ENCODE measurements at places on chromosomes 3 and 15. TPM values are rescaled to one million over a fixed set of nuclear protein-coding genes. Genes with fewer than 3 reads are reported as not detected.

GOLGA8A gene
- 33.0 TPM for total RNA-seq

NTRK3 gene
- 23.6 TPM for total RNA-seq

- H3K36me3 ChIP-seq = no peaks in the 10 kb centered on the region
- H3K4me1 ChIP-seq = no peaks in the 10 kb centered on the region
- no peak overlapping the region for H3K27ac ChIP-seq
- no peak overlapping the region for H3K4me3 ChIP-seq
These were observed 333.8 kb upstream of the RBMS3 start for GRCh38 chr3:28947061-28947460.

DNA sequence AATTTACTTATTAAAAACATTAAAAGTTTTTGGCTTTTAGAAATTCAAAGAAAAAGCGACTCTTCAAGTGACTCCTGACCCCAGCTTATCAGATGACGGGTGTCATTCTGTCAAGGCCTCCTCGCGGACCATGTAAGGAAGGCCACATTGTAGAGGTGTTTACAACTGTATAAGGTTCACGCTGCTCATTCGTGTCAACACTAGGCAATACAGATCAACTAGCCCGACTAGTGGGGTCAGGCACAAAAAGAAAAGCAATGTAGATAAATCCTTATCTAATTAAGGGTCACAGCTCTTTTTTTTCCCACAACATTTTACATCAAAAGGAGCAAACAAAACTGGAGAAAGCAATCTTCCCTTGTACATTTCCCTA lies 207.5 kb upstream of the NR2F2 start:
- no peaks in the 10 kb centered on the region for H3K27me3 ChIP-seq
- no peaks in the 10 kb centered on the region for H3K4me1 ChIP-seq

GRCh38 chr3:72485641-72486040 lies 362.6 kb downstream of the SHQ1 start:
- no peak overlapping the region for H3K4me3 ChIP-seq
- no peaks in the 10 kb centered on the region for H3K27me3 ChIP-seq
- no peaks in the 10 kb centered on the region for H3K4me1 ChIP-seq
- H3K27ac ChIP-seq = no peak overlapping the region
- H3K36me3 ChIP-seq = no peaks in the 10 kb centered on the region
- DNase-seq = peak; percentile 32

DNA sequence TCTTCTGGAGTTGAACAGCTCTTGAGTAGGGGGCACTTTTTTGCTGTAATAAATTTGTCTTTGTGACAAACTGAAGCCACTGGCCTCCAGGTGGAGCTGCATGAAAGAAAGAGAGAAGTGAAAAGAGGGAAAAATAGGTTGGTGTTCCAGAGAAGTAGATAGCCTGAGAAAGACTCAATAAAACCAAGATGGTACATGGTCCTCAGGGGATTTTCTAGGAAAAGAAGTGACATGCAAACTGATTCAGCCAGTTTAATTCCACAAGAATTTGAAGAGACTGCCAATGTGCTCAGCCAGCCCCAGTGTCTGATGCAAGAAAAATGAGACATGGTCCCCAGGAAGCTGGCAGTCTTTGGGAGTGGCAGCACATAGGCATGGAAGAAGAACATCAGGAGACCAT lies 152.7 kb downstream of the CD47 start:
- H3K36me3 ChIP-seq = no peaks in the 10 kb centered on the region
- no peaks in the 10 kb centered on the region for H3K4me1 ChIP-seq
- H3K27ac ChIP-seq = no peak overlapping the region
- no peaks in the 10 kb centered on the region for H3K27me3 ChIP-seq
- H3K4me3 ChIP-seq = no peak overlapping the region

GRCh38 chr15:90581771-90582352 lies 52.1 kb downstream of the CRTC3 start:
- no peaks in the 10 kb centered on the region for H3K27me3 ChIP-seq
- H3K36me3 ChIP-seq = no peaks in the 10 kb centered on the region
- no peak overlapping the region for H3K27ac ChIP-seq
- H3K4me3 ChIP-seq = no peak overlapping the region
- no peak for DNase-seq

DNA sequence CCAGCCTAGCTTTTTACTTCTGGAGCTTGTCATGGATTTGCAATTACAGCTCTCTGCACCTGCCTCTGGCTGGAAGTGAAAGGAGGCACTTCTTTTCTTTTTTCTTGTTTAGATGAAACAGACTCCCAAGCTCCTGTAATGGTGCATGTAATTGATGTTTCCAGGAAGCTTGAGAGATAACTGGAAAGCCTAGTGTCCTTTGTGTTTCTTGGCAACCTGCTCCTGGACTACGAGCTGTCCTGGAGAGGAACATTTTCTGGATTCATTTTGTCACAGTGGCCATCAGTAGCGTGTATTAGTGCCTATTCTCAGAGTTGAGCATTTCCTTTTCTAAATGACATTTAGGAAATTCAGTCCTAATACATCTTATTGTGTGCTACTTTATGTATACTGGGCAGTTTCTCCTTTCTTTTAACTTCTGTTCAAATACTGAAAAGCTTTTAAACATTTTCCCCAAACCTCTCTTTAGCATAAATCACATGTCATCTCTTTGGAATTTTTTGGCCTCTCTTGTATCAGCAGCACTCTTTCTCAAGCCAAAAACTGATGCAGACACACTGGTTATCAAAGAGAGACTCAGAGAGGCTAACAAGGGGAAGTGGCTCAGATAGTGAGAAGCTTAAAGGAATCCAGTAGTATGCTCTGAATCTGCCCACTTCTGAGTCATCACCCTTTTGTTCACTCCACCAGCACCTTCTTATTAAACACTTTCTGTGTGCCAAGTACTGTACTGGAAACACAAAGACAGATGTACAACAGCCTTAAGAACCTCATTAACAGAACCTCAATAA lies 62.6 kb upstream of the SLC2A2 start:
- no peaks in the 10 kb centered on the region for H3K36me3 ChIP-seq
- no peaks in the 10 kb centered on the region for H3K27me3 ChIP-seq

DNA sequence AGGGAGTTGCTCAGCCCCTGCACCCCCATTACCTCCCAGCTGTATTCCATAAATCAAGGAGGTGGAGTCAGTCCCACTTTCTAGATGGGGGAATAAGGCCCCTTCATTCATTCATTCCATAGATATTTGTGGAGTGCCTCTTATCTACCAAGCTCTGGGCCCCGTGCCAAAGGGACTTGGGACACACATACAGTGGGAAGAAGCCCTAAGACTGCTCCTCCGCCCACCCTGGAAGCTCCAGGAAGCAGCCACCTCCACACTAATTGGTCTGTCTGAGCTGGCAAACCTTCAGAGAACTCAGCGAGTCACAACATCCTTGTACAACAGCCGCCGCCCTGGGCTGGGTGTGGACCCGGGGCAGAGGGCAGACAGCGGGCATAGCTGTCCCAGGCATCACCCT lies 6.4 kb downstream of the STRA6 start:
- no peaks in the 10 kb centered on the region for H3K27me3 ChIP-seq
- no peak overlapping the region for H3K27ac ChIP-seq
- H3K36me3 ChIP-seq = no peaks in the 10 kb centered on the region
- no peak overlapping the region for H3K4me3 ChIP-seq
- peaks cover 14% of the 10 kb centered on the region for H3K4me1 ChIP-seq

DNA sequence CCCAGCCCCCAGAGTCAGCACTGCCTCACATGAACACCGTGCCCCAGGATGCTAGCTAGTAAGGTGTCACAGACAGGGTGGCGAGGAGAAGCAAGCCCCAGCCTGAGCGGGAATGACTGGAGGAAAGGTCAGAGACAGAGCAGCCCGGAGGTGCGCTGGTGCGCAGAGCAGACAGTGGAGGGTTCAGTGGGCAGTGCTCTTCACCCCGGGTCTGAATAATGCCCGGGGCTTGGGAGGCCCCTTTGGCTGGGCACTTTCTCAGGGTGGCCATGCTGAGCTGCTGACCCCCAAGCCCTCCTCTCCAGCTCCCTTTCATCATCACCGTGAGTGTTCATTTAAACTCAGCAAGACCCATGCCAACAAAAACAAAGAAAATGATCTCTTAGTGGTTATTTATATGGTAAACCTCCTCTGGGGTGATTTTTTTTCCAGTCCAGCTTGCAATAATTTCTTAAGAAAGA lies 110.8 kb downstream of the VGLL4 start:
- no peak overlapping the region for H3K27ac ChIP-seq
- peak; percentile 39 for DNase-seq
- H3K4me3 ChIP-seq = no peak overlapping the region
- peaks cover 6% of the 10 kb centered on the region for H3K4me1 ChIP-seq
- no peaks in the 10 kb centered on the region for H3K27me3 ChIP-seq

GRCh38 chr3:112979244-112979832 lies 4.4 kb upstream of the CD200R1 start:
- H3K36me3 ChIP-seq = no peaks in the 10 kb centered on the region
- DNase-seq = no peak
- no peaks in the 10 kb centered on the region for H3K4me1 ChIP-seq

All from breast epithelium (tissue), 4 donors.